LNCaP clone FGC (cell line): ENCODE measurements at places on chromosomes 2 and 18.

DNA sequence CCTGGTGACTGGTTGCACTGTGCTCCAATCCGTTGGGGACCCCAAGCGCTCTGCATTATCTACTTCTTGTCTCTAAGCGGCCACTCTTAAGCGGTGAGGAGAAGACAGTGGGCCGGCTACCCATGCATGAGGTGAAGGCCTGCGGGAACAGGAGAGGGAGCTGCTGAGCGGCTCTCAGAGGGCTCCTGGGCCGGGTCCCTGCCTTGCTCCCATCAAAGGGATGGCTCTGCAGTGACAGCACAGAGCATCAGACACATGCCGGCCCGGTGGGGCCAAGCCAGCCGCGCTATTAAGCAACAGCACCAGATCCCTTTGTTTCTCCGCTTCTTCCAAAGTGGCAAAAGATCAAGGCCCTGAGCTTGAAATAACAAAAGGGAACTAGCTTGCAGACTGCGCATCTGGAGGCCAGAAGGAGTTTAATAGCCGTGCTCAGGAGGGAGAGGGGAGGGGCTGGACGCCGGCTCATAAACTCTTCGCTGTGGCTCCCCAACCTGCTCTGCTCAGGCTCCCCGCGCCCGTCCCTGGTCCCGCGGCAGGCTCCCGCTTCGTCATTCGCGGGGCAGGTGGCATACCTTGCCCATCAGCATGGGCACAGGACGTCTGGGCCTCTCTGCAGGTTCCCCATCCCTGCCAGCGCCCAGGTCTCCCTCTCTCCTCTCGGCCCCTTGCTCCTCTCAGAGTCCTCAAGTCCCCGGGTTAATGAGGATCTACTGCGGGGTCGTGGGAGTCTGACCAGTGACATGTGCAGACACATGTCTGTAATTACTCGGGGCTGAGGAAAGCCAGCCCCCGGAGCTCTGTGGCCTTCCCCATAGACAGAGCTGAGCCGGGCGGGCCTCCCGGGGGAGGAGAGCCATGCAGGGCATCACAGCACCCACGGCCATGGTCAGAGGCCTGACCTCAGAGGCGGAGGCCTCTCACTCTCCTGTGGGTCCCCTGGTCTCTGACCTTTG, 96.7 kb downstream of the ASB1 start:
- DNase-seq, result no peak

DNA sequence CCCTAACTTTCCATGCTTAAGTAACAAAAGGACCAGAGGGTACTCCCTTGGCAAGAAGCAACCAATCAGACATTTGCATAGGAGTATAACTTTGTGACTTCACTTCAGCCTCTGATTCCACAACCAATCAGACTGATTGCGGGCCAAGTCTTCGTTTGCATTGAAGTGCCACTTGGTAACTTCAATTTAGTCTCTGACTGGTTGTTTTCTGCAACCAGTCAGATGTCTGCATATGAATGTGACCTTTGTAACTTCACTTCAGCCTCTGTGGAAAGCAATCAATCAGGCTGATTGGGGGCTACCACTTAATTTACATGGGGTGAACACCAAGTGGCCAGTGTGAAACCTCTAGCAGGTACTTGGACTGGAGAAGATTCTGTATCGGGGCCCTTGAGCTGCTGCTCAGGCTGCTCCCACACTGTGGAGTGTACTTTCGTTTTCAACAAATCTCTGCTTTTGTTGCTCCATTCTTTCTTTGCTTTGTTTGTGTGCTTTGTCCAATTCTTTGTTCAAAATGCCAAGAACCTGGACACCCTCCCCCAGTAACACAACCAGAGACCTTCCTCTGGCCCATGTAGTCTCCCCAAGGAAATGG, 241.5 kb downstream of the ACKR3 start:
- DNase-seq, result no peak

GRCh38 chr2:24315669-24316068, 44.7 kb downstream of the ITSN2 start:
- DNase-seq, result no peak

- no peak for DNase-seq
These were observed 31.8 kb upstream of the FSHR start for GRCh38 chr2:49186050-49186648.

GRCh38 chr18:12236934-12237832, 17.0 kb upstream of the CIDEA start:
- no peak for DNase-seq

DNA sequence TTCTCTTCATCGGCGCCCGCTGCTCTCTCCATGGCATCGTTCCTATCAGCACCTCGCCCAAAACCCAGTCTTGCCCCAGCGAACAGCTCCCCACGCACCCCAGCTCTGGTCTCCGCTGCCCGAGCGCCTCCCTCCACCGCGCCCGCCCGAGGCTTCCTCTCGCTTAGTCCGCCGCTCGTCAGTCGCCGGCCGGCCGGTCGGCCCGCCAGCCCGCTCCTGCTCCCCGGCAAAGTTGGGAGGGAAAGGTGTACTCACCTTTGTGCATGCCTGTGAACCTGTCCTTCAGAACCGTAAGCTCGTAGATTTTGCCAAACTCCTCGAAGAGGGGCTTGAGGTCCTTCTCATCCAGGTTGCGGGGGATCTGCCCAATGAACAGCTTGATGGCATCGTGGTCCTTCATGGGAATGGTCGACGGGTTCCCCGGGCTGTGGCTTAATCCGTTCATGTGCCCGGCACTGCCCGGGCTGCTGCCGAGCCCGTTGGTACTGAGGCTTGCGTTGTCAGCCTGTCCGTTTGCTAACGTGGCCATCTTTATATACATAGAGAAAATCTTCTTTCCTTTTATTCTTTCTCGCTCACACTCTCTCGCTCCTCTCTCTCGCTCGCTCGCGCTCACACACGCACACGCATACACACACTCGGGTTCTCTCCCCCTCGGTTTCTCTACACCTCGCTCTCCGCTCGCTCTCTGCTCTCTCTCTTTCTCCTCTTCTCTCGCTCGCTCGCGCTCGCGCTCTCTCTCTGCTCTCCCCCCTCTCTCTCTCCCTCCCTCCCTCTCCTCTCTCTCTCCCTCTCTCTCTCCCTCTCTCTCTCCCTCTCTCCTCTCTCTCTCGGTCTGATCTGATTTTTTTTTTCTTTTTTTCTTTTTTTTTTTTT, at the start of gene CELF4:
Gene CELF4 (minus strand): TSS at position 698 of the 876 bp plus-strand sequence.
- DNase-seq, result no peak

- no peak for DNase-seq
These were observed 76.9 kb downstream of the AOX1 start for GRCh38 chr2:200662727-200663126.

DNA sequence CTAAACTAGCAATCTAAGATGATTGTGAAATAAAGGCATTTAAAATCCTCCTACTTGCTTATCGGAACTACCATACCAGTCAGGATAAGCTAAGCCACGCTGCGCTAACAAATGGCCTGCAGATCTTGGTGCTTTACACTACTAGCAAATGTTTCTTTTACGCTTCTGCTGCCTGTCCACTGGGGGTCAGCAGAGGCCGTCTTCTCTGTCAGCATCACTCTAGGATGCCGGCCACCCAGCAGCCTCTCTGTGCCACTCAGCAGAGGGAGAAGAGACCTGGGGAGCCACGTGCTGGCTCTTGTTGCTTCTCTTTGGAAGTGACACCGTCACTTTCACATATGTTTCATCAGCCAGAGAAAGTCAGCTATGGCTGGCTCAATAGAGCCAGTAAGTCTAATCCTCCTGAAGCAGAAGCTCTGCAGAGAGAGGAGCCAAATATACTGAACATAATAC, 36.6 kb downstream of the COPS8 start:
- no peak for DNase-seq
